ENCODE measurements at places on chromosomes 6 and 20.

DNA sequence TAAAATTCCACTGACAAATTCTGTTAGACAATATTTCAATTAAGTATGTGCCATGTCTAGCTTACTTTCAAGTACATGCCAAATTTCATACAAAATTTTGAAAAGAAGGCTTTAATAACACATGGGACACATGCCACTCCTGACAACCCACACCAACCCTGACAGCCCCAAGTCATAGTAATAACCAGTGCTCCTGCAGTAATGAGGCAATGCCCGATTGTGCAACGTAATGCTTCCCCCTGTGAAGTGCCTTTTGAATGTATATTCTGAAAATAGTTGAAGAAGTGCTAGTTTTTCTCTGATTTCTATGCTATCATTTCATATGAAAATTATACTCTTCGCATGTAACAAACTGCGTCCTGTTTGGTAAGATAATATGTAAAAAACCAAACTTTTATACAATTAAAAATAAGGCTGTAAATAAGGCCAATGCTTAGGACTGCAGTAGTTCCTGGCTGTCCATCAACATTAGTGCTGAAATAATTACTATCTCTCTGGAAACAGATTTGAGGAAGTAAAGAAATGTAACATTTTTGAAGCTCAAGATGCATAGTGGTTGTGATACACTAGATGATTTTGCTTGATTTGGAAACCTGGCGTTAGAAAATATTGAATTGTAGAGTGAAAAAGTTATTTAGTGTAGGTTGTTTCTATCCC is 125.8 kb upstream of the BCLAF1 start:
- no peak for DNase-seq

GRCh38 chr20:21564127-21564773 is 50.4 kb upstream of the NKX2-2 start:
- DNase-seq = no peak

DNA sequence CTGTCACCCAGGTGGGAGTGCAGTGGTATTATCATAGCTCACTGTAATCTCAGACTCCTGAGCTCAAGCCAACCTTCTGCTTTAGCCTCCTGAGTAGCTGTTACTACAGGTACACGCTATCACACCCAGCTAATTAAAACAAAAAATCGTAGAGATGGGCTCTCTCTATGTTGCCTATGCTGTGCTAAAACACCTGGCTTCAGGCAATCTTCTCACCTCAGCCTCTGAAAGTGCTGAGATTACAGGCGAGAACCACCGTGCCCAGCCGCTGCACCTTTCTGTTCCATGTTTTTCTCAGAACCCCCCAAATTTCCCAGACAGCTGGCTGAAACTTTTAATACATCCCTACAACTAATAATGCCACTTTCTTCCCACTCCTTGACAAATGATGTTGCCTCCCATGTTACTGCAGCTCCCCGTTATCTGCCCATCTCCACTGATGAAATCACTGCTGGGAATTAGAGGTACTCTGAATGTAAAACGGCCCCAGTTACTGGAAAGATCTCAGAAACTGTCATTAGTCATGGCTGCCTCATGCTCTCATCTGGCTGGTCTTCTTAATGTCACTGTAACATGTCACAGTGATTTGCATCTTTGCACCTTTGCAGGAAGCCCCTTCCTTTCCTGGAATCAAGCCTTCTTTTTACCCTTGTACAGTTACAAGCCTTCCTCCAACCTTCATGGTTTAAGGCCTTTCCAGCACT is 697.5 kb downstream of the PRKN start:
- DNase-seq = no peak

DNA sequence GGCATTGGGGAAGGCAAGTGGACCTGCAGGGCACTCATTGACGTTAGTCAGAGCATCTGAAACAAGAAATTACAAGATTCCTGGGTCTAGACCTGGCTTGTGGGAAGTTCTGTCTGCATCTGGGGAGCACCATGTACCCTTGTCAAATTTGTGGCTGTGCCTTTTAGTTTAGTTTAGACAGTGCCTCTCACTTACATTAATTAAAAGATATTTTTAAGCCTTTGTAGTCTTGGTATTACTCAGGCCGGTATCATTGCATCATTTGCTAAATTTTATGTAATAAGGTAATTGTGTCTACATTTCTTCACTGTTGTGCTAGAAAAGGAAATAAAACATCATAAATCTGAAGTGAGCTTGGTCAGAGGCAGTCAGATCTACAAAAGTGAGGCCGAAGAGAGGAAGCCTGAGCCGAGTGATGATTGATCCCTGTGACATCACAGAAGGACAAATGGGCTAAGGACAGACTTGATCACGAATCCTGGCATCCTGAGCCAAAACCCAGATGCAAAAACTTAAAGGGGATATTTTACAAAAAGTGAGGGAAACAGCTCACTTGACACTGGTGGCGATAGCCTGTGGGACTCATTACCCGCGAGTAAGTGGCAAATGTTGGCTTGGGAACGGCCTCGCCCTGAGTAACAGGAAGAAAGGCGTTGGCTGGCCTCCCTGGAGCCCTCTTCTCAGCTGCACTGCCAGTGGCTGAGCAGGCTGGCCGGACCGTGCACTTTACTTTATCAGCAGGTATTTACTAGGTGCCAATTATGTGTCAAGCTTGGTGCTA is 106.5 kb downstream of the TCP11 start:
- DNase-seq = no peak

DNA sequence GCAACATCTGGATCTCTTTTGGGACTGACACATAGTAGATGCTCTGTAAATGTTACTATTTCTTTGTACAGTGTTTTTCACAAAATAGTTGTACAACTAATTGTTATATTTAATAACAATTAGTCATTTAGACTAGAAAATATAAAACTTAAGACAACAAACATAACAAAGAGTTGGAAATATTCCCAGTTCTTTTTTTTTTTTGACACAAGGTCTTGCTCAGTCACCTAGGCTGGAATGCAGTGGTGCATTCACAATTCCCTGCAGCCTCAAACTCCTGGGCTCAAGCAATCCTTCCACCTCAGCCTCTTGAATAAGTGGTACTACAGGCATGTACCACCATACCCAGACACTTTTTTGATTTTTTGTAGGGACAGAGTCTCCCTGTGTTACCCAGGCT is 105.8 kb downstream of the UTRN start:
- DNase-seq = no peak

- no peak for DNase-seq
Measured at GRCh38 chr6:35038076-35038475, 103.1 kb downstream of the TCP11 start.

- no peak for DNase-seq
Measured at GRCh38 chr20:44990425-44990824, 24.1 kb downstream of the STK4 start.

GRCh38 chr6:157951828-157952227 is 29.8 kb upstream of the SYNJ2 start:
- DNase-seq = no peak

DNA sequence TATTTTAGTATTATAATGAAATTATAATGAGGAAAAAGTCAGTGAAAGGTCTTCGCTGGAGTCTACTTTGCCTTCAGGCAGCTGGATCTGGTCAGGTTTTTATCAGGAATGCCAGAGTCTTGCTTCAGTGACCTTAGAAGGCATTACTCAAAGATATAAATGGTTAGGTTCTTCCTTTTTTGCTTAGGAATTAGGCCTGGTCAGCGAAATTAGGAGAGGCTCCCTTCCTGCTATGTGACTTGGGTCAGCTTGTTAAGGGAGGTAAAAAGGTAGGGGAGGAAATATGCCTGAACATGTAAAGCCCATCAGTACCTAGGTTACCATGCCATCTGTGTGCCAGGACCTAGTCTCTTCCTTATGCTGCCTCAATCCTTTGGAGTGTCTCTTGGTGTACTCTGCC is 115.1 kb downstream of the OTOR start:
- DNase-seq = no peak

GRCh38 chr20:23445596-23446217 is 6.2 kb downstream of the CSTL1 start:
- DNase-seq = no peak

GRCh38 chr6:47545223-47545622 is 67.6 kb downstream of the CD2AP start:
- no peak for DNase-seq

- DNase-seq = no peak
Measured at GRCh38 chr6:88374553-88374952, 208.4 kb upstream of the CNR1 start.

- DNase-seq = no peak
Measured at GRCh38 chr6:105794239-105794638, 291.9 kb upstream of the PRDM1 start.

DNA sequence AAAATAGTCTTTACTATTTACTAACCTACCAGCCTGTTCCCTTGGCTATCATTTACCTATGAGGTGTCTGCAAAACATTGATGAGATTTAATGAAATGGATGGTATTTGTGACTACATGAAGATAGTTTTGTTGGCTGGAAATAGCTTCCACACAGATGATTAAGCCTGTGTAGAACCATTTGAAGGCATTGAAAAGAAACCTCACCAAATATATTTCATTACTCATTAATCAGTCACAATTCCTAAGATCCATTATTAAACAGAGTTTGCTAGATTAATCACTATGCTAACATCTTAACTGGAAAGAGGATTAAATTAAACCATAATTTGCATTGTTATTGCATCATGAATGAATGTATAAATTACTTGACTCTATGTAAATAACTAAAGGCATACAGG is 560.3 kb downstream of the BMP2 start:
- DNase-seq = no peak

- DNase-seq = no peak
Measured at GRCh38 chr20:5214826-5215225, 88.0 kb downstream of the CDS2 start.

DNA sequence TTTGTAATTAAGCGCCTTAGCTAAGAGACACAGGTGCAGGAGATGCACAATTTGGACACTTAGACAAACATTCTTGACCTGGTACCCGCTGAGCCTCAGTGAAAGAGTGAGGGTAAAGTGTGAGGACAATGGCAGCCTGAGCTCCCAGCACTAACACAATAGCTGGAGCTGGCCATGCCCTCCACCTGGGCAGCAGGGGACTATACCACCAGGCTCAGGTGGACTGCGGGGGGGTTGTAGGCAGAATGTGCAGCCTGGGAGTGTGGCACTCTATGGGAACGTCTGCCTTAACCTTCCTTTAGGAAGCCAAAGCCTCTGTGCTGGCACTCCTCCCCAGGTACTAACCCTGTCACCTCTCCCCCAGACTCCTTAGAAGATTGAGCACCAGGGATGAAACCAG is 23.6 kb downstream of the PRKN start:
- DNase-seq = no peak

DNA sequence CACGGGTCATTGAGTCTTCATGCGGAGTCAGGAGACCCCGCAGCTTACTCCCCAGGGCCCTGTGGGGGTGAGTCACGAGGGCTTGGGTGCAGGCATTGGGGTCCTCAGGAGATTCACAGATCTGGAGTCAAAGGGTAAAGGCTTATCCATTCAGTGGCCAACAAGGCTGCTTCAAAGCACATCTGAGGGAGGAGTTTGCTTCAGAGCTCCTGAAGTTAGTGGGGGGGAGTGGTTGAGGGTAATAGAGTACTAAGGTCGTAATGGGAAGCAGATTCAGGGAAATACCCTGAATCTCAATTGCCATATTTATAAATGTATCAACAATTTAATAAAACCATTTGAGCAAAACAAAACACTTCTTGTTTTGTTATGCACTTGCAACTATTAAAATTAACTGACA is 37.3 kb downstream of the SH3BGRL2 start:
- DNase-seq = no peak

DNA sequence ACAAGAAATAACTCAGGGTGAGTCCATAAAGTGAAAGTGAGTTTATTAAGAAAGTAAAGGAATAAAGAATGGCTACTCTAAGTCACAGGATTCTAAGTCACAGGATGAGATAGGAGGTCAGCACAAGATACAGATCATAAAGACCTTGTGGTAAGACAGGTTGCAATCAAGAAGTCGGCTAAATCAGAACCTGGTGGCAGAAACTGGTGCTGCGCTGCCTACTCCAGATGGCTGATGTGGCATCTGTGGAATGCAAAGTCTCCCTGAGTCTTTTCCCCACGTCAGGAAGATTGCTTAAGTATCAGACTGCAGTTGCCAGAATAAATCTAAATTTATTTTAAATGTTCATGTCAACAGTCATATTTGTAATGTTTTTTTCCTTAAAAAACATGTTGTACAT is 10.7 kb upstream of the KCNK15 start:
- no peak for DNase-seq

DNA sequence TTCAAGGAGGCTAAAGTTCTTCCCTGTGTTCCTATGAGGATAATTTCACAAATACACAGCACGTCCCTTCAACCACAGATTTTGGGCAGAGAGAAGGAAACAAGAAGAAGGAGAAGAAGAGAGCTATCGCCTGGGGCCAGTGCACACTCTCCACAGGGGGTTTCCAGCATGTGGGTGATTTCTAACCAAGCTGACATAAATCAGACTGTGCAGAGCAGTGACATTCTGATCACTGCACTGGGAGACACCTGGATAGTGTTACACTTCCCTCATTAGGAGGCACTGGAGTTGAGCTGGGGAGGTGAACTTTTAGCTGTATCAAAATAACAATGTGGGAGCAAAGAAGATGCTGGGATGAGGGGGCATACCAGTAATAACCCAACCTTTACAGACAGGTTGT is 71.8 kb upstream of the CENPW start:
- no peak for DNase-seq

GRCh38 chr6:69422475-69422874 is 374.3 kb downstream of the LMBRD1 start:
- no peak for DNase-seq

DNA sequence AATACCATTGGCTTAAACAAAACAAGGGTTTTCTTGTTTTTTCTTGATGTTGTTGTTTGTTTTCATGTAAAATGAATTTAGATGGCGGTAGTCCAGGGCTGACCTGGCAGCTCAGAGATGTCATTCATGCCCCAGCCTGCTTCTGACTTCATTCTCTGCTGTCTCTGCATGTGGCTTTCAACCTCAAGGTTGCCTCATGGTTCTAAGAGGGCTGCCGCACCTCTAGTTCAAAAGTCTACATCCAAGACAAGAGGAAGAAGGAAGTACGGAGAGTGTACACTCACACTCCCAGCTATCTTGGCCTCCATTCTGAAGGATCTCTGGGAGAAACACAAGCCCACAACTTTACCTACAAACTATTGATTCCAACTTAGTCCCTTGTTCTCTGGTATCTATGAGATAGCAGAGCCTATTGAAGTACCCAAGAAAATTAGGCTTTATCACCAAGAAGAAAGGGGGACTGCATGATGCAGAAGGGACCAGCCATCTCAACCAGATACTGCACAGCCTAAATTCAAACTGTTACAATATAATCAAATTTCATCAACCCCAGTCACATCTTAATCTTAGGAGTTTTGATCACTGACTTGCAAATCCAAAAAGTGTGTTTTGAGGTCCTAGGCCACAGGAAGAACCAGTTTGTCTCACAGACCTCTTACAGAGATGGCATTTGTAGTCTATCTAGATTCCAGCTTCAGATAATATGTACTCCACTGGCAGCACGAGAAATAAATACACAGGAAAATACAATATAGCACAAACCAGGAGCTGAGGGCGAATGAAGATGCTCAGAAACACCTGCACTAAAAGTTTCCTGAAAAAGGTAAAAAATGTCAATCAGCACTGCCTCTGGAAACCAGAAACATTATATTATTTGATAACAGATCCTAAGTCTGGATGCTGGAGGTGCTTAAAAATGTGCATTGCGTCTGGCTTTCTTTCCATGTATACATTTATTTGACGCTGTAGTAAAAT is 866 bp upstream of the BTN3A3 start:
- DNase-seq = no peak

GRCh38 chr6:118787724-118788423 is 106.1 kb upstream of the ASF1A start:
- no peak for DNase-seq
